ENCODE measurements at places on chromosomes 12 and 14. TPM values are rescaled to one million over a fixed set of nuclear protein-coding genes. Genes with fewer than 3 reads are reported as not detected.

- peak; percentile 55 for DNase-seq
These were observed 324 bp downstream of the POLE start for GRCh38 chr12:132686825-132687210.

The PLD4 gene
- total RNA-seq: 1.2 TPM

The TAS2R8 gene
- total RNA-seq: not detected

GRCh38 chr12:93197067-93197593, 180.6 kb upstream of the NUDT4 start:
- no peak for DNase-seq

DNA sequence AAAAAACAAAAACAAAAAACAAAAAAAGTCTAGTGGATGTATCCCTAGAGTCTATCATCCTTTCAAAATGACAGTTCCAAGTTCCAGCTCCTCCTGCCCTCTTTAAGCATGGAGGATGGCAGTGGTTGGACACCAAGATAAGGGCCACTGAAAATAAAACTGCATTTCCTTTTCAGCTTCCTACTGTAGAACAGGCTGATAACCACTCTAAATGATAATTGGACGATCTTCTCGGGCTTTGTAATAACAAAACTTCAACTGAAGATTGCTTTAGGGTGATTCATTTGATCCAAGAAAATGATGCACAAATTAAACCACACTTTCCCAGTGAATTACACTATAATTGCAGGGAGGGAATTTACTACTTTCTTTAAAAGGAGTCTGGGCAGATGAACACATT, 42.2 kb upstream of the CRACR2A start:
- DNase-seq: no peak

DNA sequence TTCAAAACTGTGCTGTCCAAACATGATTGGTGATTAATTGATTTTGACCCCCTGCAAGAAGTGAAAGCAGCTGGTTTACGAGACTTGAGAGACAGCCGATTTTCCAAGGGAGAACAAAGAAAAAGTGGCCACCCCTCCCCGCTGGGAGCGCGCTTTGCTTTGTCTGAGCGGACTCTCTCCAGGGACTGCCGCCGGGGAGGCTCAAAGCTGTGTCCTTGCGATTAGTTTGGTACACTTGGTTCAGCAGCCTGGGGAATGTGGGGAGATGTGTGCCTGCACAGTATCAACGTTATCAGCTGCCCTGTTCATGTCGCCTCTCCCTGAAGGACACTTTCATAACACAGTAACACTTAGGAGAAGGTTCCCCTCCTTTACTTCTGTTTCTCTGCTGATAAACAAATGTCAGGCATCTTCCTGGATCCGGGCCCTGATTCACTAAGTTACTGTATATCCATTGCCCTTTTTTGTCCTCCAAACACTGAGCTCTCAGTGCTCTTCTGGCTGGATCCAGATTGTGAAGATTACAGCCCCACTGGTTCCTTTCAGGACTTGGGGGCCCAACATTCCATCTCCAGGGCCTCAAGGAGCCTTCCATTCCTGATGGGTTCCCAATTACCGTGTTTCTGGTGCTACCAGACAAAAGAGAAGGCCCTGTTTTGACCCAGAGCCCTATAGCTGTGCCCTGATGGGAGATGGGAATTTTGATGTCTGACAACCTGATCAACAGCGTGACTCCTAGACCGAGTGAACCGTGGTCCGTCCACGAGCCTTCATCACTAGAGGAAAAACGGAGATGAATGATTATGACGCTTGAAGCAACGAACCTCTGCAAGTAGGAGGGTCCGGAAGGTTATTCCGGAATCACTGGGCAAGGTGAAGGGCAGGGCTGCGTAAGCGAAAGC, 31.7 kb upstream of the TUBA1C start:
- peak; percentile 51 for DNase-seq

- DNase-seq: no peak
These were observed 7.7 kb downstream of the SLC39A5 start for GRCh38 chr12:56237552-56237951.

- DNase-seq: no peak
These were observed 440.1 kb upstream of the FAR2 start for GRCh38 chr12:28708918-28709371.

- DNase-seq: no peak
These were observed 30.6 kb upstream of the SLC38A2 start for GRCh38 chr12:46402941-46403718.

- DNase-seq: peak; percentile 73
These were observed 785 bp upstream of the ACTN1 start for GRCh38 chr14:68979722-68980451.

DNA sequence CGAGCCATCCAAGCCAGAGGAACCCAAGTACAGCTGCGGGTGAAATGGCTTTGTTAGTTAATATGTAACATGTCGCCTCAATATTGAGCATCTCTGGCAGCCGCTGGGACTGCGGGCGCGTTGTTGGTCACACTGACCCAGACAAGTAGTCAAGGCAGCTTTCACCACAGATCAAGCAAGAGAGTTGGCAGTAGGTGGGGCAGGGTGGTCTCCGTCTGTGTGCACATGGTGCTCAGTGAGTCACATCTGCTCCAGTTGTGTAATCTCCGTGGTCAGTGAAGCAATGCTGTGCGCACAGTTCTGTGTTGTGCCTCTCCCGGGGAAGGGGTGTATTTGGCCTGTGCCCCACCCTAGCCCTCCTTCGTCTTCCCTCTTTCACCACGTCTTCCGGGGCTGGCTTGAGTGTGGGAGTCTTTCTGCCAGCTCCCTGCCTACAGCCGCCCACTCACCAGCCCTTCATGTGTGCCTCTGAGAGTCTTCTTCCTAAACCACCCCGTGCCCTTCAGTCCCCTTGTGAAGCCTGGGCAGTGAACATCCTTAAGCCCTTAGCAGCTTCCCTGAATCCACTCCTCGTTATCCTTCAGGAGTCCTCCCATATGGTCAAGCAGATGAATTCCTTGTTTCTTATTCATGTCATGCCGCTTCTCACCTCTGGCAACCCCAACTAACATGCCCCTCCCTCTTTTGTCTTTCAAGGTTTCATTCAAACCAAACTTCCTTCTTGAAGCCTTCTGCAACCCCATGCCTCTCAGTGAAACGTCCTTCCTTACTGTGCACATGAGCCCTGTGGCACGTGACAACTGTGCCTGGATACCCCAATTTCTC, 242.1 kb downstream of the CACNA1C start:
- DNase-seq: peak; percentile 83

- no peak for DNase-seq
These were observed 10.6 kb upstream of the TBPL2 start for GRCh38 chr14:55450987-55451386.

DNA sequence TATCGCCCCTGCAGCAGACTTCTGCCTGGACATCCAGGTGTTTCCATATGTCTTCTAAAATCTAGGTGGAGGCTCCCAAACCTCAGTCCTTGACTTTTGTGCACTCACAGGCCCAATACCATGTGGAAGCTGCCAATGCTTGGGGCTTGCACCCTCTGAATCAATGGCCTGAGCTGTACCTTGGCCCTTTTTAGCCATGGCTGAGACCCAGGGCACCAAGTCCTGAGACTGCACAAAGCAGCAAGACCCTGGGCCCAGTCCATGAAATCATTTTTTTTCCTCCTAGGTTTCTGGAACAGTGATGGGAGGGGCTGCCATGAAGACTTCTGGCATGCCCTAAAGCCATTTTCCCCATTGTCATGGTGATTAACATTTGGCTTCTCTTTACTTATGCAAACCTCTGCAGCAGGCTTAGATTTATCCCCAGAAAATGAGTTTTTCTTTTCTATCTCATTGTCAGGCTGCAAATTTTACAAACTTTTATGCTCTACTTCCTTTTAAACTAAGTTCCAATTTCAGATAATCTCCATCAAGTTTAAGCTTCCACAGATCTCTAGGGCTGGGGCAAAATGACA, 1445.8 kb upstream of the FLRT2 start:
- no peak for DNase-seq

DNA sequence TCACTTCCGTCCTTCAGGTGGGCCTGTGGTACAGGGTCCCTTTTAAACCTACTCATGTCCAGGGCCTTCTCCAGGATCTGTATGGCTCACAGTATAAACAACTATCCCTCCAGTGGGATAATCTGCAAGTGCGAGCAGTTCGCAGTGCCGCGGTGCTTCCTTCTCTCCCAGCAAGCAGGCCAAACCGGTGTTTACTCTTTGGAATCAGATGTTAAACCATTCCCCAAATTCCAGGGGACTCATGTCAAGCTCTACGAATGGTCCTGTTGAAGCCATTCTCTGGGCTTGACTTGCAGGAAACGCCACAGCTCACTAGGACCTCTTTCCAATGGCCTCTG, 59.6 kb downstream of the OR11H12 start:
- no peak for DNase-seq

DNA sequence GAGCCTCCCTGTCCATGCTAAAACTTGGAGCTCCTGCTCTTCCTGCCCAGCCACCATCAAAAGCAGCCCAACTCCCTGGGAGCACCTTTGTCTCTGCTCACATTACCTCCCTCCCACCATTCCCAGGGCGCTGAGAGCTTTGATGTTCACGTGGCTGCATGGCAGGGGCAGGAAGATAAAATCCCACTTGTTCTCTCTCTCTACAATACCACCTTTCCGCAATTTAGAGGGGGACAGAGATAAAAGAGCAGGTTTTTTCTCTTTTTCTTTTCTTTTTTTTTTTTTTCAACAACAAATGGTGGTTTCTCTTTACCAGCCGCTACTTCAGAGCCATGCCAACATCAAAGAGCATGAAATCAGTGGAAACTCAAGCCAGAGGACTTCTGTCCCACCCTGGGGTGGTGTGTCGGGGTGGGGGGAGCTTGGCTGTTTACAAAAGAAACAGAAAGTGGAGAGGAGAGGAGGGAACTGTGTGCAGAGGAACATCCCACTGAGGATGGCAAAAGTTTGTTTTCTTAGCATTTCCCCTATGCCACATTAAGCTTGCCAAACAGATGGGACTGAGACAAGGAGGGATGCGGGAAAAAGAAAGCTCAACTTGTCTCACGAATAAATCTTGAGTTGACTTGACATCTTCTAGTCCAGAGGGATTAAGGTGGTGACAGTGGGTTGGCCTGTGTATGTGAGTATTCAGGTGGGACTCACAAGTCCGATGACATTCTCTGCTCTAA, 103.7 kb upstream of the NUDT4 start:
- DNase-seq: no peak

- no peak for DNase-seq
These were observed 4.4 kb upstream of the YY1 start for GRCh38 chr14:100234511-100234910.

DNA sequence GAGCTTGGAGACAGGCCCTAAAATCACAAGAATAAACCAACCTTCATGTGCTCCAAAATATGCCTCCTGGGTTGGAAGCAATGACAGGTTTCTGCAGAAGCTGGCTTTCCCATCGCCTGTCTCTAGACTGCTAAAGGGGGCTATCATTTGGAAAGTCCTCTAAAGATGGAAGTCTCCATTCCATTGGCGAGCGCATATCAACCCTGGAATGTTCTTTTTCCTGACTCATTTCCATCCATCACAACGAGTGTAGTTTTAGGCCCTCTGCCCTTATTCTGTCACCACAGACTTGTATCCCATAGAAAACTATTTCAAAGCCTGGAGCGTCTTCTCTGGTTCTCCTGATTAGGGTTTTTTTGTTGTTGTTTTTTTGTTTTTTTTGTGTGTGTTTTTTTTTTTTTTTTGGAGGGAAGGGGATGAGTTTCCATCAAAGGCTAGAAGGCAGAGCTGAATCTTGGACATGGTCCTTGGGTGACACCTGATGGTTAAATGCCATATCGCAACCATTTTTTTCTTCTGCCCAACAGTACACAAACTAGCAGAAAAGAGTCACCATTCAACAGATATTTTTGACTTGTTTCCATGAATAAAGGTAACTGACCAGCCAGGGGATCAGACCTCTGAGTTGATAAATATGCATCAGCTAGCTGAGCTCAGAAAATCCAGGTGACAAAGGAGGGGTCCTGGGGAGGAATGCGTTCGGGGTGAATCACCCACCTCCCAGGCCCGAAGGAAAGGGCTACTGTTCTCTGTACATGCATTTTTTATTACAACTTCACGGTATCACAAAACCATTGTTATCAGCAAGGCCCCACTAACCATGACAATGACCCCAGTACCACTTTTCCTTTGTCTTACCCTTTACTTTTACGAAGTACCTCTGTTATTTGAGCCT, 40.5 kb downstream of the KCNA5 start:
- DNase-seq: no peak

DNA sequence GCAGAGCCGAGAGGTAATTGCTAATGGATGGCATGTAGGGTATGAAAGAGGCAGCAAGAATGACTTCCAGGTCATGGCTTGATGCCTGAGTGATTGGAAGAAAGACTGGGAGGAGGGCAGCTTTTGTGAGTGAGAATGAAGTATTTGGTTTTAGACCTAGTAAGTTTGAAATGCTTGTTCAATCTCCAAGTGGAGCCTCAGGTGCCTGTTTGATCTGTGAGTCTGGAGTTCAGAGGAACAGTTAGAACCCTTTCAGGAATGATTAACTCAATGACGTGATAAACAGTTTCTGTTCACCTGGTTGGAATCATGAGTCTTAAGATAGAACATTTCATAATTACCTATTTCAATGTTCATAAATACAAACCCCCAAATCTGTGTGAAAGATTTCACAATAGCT, 10.4 kb downstream of the KCNJ8 start:
- DNase-seq: no peak

The PPM1H gene
- 6.8 TPM for total RNA-seq

DNA sequence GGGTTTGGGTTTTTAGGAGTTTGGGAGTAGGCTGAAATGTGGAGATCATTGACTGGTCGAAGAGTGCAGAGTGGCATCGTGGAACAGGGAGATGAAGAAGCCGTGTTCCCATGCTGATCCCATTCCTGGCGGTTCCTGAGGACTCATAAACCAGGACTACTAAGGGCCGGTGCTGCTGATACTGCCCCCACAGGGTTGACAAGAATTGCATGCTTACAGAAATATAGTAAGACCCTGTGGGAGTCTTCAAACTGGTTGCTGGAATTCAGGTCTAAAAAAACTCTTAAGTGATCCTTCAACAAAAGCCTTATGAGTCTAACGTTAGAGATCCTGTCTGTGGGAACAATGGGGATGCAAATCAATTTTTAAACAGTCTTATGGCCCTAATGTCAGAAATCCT, 64.0 kb upstream of the ARHGAP5 start:
- DNase-seq: no peak

The ACOT6 gene
- not detected for total RNA-seq

- DNase-seq: no peak
These were observed 157.3 kb upstream of the PLXNC1 start for GRCh38 chr12:93990832-93991803.

- DNase-seq: no peak
These were observed 55.9 kb downstream of the CCDC92 start for GRCh38 chr12:123916729-123917128.

The RECQL gene
- total RNA-seq: 30.0 TPM

The C14orf39 gene
- total RNA-seq: not detected

DNA sequence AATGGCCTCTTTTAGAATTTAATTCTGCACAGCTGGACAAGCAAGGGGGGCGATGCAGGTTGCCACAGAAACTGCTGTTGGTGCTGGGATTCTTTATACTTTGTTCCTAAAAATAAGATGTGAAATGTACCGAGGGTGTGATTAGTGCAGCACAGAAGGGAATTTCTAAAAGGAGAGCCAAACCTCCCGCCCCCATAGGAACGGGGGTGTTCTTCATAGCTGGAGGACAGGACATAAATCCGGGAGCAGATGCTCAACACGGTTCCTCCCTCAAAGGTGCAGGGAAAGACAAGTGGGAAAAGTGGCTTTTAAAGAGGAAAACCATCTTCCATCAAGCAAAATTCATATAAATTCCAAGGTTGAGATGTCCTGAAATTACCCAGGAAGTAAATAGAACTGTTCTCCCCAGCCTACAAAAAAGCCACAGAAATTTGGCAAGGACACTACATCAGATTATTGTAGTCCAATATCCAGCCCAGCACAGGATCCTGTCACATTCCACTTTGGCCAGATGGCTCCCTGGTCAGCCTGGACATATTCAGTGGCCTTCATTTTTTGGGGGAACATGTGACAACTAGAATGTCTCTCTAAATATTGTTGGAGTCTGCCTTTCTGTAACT, 51.4 kb upstream of the TMX1 start:
- no peak for DNase-seq

Measured in lower lobe of right lung (tissue), 2 donors.